ENCODE measurements at places on chromosomes 11 and 22. TPM values are rescaled to one million over a fixed set of nuclear protein-coding genes. Genes with fewer than 3 reads are reported as not detected.

Gene OR10S1
- polyA plus RNA-seq: not detected

Gene MAPK8IP1
- 1.8 TPM for polyA plus RNA-seq

Gene OR52I1
- not detected for polyA plus RNA-seq

Gene UQCC3
- 15.8 TPM for polyA plus RNA-seq

Gene OR5A1
- polyA plus RNA-seq: not detected

Gene PATE4
- polyA plus RNA-seq: not detected

Gene SERPIND1
- not detected for polyA plus RNA-seq

Gene SGSM1
- polyA plus RNA-seq: 0.60 TPM

Gene ACAD8
- polyA plus RNA-seq: 31.2 TPM

Gene ANKK1
- not detected for polyA plus RNA-seq

Gene LRRC74B
- not detected for polyA plus RNA-seq

Gene C11orf87
- polyA plus RNA-seq: not detected

Gene ATP5MG
- 315 TPM for polyA plus RNA-seq

Gene RBMXL2
- polyA plus RNA-seq: not detected

Gene MIOX
- not detected for polyA plus RNA-seq

Gene SAA4
- 0.93 TPM for polyA plus RNA-seq

Gene C11orf97
- not detected for polyA plus RNA-seq

Gene ALDH3B2
- polyA plus RNA-seq: 0.38 TPM

Gene SLC25A45
- 2.5 TPM for polyA plus RNA-seq

Gene C22orf42
- not detected for polyA plus RNA-seq

Gene CCDC89
- 0.46 TPM for polyA plus RNA-seq

Gene FAM111A
- 6.6 TPM for polyA plus RNA-seq

Gene MISFA
- polyA plus RNA-seq: 3.7 TPM

Gene CHST1
- polyA plus RNA-seq: 0.23 TPM

Gene CTSF
- 16.5 TPM for polyA plus RNA-seq

Gene SMC1B
- polyA plus RNA-seq: not detected

Gene TBC1D22A
- 19.2 TPM for polyA plus RNA-seq

Gene NAALAD2
- not detected for polyA plus RNA-seq

Gene ANGPTL5
- polyA plus RNA-seq: 0.23 TPM

Gene RASSF10
- polyA plus RNA-seq: not detected

Gene MTFP1
- polyA plus RNA-seq: 38.5 TPM
